ENCODE measurements at places on chromosomes 2 and 18. TPM values are rescaled to one million over a fixed set of nuclear protein-coding genes. Genes with fewer than 3 reads are reported as not detected.

SMYD1 gene
- not detected for total RNA-seq

PPIL3 gene
- total RNA-seq, result 47.4 TPM

OTOS gene
- not detected for total RNA-seq

IKZF2 gene
- 6.4 TPM for total RNA-seq

POTEJ gene
- total RNA-seq, result not detected

CYP20A1 gene
- 37.9 TPM for total RNA-seq

LINC00305 gene
- total RNA-seq, result not detected

BCL2L11 gene
- 29.2 TPM for total RNA-seq

POTEI gene
- 0.05 TPM for total RNA-seq

SRD5A2 gene
- 7.0 TPM for total RNA-seq

UGT1A8 gene
- not detected for total RNA-seq

DNAJC5G gene
- not detected for total RNA-seq

HOXD8 gene
- 29.2 TPM for total RNA-seq

All from ovary (tissue), 10 donors.